ENCODE measurements at places on chromosomes 1 and 21.

- DNase-seq: no peak
Observed at GRCh38 chr1:18816808-18817207, 42.7 kb downstream of the TAS1R2 start.

DNA sequence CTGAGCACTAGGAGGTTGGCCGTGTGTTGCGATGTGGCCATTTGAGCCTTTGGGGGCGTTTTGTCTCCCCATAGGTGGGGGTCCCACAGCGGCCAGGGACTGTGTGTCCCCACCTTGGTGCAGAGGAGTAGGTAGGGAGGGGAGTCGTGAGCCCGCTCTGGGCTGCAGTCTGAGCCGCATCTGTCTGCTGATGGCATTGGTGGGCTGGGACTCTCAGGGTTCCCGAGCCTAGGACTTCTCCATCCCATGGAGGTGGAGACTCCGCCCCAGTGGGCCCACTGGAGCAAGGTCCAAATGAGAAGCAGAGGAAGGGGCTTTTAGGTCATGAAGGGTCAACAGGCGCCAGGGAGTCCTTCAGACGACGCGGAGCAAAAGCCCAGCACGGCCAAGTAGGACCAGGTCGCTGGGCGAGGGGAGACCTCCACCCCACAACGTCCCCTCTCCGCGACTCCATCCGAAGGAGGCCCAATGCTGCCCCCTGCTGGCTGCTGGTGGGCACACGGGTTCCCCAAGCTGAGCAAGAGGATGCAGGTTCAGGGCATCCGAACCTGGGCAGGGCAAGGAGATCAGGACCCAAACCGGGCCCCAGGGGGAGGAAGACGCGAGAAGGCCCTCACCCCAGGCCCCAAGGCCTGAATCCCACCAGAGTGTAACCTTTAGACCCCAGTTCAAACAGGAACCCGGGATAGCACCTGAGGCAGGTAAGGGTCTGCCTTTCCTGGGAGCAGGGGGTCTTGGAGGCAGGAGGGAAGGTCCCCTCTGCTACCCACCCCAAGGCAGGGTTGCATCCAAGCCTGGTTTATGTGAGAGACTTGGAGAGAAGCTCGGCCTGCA is 14.9 kb downstream of the TTC34 start:
- DNase-seq: peak; percentile 47

DNA sequence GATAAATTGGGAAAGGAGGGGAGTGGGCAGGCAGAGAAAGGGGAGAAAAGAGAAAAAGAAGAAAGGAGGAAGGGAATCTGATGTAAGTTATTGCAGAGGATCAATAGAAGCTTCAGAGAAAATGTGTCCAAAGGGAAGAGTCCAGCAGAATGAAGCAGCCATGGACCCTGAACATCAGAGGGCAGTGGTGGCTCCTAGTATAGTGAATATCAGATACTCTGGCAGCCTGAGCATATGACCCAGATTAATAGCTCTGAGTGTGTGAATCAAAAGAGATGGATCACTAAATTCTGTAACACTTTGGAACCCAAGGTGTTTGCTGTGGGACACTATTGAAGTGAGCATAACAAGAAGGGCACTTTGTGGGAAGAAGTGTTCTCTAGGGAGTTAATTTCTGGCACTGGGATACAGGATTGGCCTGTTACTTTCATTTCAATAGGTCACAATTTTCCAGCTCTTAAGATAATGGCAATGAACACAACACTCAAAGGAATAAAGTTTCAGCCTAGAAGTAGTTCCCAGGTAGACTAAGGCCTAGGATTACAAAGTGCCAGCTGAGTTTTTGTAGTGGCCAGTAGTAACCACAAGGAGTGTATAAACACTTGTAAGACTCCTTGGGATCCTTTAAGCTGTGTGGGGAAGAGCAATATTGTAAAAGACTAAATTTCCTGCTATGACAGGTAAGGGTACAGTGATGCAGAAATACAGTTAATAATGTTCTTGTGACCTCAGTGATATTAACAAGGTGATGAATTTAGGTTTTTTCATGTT is 164.5 kb upstream of the BEND5 start:
- DNase-seq: no peak

DNA sequence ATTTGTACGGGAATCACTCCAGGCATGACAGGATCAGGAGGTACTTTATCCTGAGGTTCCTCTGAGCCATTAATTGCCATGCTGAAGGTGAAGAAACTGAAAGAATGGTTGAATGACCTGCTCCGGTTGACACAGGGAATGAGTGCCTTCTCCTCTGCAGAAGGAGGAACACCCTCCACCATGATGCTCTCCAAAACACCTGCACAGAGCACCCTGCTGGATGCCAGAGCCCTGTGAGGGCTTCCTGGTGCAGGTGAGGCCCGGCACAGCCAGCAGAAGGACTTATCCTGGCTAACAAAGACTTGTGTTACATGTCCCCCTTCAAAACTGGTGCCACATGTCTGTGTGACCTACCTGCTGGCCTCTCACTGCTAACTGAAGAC is 14.3 kb upstream of the LBR start:
- no peak for DNase-seq

DNA sequence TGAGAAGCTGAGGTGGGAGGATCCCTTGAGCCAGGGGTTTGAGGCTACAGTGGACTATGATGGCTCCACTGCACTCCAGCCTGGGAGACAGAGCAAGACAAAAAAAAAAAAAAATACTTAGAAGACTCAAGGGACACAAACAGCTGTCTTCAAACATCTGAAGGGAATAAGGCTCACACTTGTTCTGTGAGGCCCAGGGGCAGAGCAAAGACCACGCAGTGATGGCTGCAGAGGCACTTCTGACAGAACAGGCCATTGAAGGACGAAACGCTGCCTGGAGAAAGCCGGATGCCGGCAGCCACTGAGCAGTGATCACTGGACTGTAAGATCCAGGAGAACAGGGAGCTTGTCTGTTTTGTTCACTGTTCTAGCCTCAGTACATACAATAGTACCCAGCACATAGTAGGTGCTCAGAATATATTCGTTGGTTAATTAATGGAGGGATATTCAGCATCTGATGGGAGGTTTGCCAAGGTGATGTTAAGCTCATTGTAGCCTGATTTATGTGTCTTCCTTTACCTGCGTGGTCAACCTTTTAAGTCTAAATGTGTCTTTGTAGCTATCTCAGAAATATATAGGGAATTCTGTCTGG is 12.1 kb upstream of the NDC1 start:
- no peak for DNase-seq

- DNase-seq: peak; percentile 5
Observed at GRCh38 chr1:53644909-53645689, 93.9 kb downstream of the GLIS1 start.

- DNase-seq: no peak
Observed at GRCh38 chr1:100234432-100234831, 15.2 kb downstream of the DBT start.

DNA sequence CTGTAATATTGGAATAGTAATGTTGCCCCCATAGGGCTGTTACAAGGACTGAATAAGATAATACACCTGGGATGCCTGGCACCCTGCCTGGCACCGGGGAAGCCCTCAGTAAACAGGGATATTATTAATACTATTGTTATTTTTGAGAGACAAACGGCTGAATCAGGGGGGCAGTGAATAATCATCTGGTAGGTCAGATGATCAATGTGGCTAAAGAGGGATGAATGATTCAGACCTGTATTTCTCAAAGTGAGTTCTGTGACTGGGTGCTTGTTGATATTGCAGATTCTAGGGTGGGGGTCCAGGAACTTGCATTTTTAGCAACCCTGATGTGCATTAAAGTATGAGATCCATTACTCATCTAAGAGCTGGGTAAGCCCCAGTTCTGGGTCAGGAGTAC is 46.2 kb upstream of the BCL10 start:
- no peak for DNase-seq

- no peak for DNase-seq
Observed at GRCh38 chr1:92985101-92985500, 23.8 kb upstream of the DIPK1A start.

GRCh38 chr1:197838836-197839235 is 63.6 kb upstream of the DENND1B start:
- no peak for DNase-seq

GRCh38 chr21:35201288-35201687 is 152.2 kb upstream of the RUNX1 start:
- DNase-seq: no peak

- DNase-seq: no peak
Observed at GRCh38 chr1:55078470-55078869, 39.1 kb downstream of the PCSK9 start.

GRCh38 chr21:18373606-18374005 is 30.0 kb downstream of the TMPRSS15 start:
- DNase-seq: no peak

GRCh38 chr1:66553846-66554245 is 19.9 kb downstream of the SGIP1 start:
- no peak for DNase-seq

DNA sequence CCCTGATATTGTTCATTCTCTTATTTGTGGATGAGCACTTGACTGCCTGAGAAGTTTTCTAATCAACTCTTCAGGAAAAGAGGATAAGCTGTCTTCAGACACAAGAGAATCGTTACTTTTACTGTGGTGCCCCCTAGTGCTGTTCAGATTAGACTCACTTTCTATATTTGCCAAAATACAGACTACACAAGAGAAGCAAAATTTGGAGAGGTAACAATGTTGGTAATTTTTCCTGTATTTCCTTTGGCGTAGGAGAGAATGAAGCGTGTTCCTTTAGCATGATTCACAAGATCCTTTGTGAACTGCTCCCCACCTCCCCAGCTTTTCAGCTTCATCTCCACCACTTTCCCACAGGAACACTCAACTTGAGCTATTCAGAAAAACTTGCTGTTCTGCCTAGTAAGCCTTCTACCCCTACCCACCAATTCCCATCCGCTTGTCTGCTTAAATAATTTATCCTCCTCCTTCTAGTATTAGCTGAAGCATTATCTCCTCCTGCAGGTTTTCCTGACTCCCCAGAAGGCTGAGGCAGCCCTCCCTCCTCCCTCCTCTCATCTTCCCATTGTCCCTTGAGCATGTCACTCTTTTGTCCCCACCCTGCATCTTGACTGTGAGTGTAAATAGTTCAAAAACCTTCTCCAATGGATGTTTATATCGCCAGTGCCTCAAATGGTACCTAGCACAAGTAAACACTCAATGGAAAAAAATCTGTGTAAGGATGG is 4.5 kb downstream of the TNFSF4 start:
- DNase-seq: peak; percentile 27

GRCh38 chr1:201636510-201636971 is 97.6 kb downstream of the NAV1 start:
- no peak for DNase-seq

DNA sequence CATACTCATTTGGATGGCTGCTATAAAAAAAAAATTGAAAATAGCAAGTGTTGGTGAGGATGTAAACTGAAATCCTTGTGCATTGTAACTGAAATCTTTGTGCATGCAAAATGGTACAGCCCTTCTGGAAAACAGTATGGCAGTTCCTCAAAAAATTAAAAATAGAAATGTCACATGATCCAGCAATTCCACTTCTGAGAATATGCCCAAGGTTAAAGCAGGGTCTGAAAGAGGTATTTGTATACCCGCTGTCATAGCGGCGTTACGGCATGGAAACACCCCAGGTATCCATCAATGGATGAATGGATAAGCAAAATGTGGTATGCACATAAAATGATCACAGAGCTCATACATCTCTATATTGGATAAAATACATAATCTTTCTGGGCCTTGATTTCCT is 116.7 kb downstream of the RUSC1 start:
- no peak for DNase-seq

DNA sequence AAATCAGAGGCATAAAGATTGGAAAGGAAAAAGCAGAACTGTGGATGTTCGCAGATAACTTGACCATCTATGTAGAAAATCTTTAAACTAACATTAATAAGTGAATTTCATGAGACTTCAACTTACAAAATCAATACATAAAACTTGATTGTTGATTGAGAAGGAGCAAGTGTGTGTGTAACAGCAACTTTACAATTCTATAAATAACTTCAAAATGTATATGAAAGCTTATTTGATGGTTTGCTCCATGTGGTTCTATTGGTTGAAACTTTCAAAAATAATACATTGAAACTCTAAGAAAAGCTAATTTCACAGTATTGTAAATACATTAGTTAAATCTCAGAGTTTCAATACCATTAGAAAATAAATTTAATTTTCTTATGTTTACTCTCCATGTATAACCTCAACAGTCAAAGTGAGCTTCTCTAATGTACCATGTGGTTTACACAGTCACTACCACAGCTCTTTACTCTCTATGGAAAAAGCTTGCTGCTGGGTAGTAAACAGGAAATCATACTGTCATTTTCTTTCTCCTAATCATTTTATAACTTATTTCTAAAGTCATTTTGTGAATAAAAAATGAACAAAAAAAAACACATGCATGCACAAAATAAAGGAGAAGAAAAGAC is 12.0 kb downstream of the AKT3 start:
- no peak for DNase-seq

- DNase-seq: no peak
Observed at GRCh38 chr1:211893260-211893659, 62.7 kb upstream of the LPGAT1 start.

DNA sequence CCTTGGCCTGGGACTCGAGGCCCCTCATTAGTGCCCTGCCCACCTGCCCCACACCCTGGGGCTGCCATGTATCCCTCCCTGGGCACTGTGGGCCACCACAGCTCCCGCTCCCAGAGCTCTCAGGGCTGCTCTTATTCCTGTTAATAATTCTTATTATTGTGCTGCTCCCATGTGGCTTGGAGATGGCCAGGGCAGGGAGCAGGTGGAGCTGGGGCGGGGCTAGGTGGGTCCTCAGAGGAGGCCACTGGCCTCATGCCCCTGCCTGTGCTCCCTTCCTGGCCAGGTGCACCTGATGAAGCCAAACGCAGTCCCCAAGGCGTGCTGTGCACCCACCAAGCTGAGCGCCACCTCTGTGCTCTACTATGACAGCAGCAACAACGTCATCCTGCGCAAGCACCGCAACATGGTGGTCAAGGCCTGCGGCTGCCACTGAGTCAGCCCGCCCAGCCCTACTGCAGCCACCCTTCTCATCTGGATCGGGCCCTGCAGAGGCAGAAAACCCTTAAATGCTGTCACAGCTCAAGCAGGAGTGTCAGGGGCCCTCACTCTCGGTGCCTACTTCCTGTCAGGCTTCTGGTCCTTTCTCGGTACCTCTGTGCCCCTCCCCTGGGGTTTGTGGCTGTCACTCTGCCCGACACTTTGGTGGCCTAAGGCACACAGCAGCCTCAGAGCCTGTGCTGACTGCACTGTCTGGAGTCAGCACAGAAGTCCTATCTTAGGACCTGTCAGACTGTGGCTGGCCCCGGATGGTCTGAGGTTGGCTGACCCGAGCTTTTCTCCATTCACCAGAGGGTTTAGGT is 34.1 kb downstream of the BMP8A start:
- DNase-seq: peak; percentile 53

DNA sequence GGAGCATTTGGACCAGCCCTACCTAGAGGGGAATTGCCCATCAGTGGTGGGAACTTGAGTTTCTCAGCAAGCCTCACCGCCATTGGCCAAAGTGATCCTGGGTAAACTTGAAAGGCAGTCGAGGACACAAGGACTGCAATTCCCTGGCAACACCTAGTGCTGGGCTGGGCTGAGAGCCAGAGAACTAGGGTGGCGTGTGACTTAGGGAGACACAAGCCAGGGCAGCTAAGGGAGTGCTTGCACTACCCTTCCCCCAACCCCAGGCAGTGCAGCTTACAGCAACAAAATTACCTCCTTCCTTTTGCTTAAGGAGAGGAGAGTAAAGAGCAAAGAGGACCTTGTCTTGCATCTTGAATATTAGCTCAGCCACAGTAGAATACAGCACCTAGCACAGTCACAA is 176.9 kb upstream of the PRMT6 start:
- no peak for DNase-seq

Data from femur (tissue), 1 donor.